Activated CD4-positive, alpha-beta T cell treated with anti-CD3 and anti-CD28 coated beads, Interleukin-10, Interleukin-2, amounts not matched to agents 100 ng/mL and 50 ng/mL, durations not matched to agents 16 hours and 8 hours (primary cell): ENCODE measurements at places on chromosomes 7 and 10.
A peak's percentile ranks its signal among the peaks of the same experiment; 100 is the strongest.

- no peak for DNase-seq
Observed at GRCh38 chr10:82847242-82847641, 972.2 kb downstream of the NRG3 start.

GRCh38 chr7:108053250-108053649 is 50.3 kb upstream of the LAMB1 start:
- DNase-seq = no peak

- no peak for DNase-seq
Observed at GRCh38 chr7:43311052-43311451, 198.6 kb downstream of the HECW1 start.

DNA sequence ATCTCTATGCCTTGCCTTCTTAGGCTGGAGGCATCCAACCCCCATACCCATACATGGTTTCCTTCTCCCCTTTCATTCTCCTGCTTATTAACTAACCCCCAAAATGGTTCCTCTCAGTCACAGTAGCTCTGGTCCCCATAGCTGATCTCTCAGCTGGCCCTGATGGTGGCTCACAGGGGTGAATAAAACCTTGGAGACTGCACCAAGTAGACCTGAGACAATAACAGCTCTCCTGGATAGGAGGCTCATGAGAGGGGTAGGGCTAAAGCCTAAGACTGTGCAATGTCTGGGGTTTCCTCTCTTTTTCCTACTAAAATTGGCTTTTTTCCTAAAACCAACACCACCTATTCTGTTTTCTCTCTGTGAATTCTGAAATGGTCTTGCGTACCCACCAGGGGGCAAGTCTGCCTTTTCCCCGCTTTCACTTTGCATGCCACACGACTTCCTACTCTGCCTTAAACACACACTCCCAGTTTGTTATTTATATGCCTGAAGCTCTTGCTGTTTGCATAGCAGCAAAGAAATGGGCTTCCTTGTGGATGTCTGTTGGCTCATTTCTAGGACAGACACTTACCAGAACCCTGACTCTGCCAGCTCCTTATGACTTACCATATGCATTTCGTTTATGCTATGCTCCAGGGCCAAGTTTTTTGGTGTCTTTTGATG is 18.4 kb upstream of the PON1 start:
- no peak for DNase-seq

DNA sequence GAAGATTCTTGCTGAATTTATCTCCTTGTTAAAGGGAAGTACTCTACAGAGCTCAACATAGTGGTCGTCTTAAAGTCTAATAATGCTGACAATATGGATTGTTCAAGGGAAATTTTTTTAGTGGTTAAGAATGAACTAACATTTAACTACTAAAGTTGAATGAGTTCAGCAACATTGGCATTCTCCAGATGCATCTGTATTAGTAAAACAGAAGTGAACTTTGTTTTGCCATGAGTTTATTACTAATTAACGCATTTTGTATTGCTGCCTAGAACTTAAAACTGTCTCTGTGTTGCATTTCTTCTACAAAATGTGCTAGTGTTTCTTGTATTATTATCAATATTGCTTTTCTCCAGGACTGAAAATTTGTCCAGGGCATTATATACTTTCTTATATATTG is 67.5 kb downstream of the C1GALT1 start:
- DNase-seq = no peak

DNA sequence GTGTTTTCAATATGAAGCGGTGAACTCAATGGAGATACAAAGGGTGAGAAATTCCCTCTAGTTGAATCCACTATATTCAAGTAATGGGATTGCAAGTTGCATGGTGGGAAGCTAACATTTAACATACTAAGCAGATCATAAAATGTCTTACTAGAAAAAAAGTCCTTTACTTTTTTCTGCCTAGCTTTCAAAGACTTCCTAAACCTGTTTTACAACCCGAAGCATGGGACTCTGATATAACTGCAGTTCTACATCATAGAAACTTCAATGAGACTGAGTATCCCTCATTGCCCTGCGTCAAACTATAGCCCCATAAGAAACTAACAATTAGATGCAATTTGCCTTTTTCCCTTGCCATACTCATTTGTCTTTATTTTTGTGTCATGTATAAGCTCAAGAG is 179.9 kb downstream of the RTKN2 start:
- DNase-seq = no peak

GRCh38 chr7:150685219-150686029 is at the start of gene GIMAP2:
TSS of gene GIMAP2 (plus strand) at chr7:150685706. CDS start at chr7:150687060, 1,354 bp downstream.
- DNase-seq = peak; percentile 70

DNA sequence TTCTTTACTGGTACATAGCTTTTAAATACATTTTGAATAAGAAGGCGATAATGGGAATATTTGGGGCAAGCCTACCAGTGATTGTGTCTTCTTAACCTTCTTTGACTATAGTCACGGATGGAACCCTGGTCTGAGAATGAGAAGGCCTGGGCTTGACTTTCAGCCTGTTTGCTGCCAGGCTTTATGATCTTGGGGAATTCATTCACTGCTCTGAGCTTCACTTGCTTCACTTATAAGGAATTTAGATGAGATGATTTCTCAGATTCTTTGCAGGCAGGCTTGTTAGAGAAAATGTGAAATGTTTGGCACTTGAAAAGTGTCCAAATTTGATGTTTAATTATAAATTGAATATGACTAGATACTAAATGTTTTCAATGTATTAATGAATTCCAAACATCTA is 42.5 kb downstream of the NUP205 start:
- no peak for DNase-seq

- peak; percentile 48 for DNase-seq
Observed at GRCh38 chr7:1140476-1141104, 19.4 kb downstream of the ZFAND2A start.

GRCh38 chr10:116676118-116676517 is 55.4 kb downstream of the PNLIPRP2 start:
- DNase-seq = no peak

DNA sequence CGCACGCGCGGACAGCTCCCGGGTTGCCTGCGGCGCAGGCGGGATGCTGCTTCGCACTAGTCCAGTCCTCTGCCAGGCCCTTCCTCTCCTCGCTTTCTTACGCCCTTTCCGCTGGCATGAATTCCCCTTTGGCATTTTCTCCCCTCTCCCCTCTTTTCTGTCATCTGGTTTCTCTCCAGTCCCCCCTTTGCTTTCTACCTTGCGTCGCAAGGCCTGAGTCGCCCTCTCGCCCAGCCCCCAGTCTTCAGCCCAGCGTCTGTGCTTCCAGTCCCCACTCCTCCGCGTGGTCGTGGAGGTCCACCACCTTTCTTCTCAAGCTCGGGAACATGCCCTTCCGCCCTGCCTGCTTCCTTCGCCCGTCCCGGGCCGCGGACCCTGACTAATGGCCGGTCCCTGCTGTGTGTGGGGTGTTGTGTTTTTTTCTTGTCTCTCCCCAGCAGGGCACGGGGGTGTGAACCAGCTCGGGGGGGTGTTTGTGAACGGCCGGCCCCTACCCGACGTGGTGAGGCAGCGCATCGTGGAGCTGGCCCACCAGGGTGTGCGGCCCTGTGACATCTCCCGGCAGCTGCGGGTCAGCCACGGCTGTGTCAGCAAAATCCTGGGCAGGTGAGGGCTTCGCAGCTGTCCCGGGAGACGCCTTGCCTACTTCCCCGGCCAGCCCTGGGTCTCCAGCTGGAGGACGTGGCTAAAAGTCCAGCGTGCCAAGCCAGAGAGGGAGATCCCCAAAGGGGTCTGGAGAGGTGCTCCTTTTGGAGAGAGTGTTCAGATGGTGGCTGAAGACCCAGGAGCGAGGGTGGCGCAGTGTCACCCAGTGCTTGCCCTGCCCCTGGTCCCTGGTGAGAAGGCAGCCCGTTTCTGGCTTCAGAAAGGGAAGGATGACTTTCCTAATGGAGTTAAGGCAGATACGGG is 4.2 kb downstream of the PAX2 start:
- DNase-seq = no peak

DNA sequence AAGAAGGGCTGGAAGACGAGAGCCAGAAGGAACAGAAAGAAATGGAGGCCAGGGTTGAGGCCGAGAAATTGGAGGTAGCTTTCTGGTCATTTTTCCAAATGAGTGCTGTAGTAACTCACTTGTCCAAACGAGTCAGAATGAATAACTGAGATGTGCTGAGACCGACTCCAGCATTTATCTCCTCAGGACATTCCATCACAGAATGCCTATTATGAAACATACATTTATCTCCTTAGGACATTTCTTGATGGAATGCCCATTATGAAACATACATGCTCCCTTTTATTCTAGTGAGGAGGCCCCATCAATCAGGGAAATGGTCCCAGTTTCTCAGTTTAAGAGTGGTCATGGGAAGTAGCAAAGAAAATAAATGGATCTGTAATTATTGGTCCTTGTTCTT is 16.5 kb downstream of the AVL9 start:
- DNase-seq = no peak

- peak; percentile 63 for DNase-seq
Observed at GRCh38 chr7:41940760-41941343, 238.0 kb upstream of the INHBA start.

DNA sequence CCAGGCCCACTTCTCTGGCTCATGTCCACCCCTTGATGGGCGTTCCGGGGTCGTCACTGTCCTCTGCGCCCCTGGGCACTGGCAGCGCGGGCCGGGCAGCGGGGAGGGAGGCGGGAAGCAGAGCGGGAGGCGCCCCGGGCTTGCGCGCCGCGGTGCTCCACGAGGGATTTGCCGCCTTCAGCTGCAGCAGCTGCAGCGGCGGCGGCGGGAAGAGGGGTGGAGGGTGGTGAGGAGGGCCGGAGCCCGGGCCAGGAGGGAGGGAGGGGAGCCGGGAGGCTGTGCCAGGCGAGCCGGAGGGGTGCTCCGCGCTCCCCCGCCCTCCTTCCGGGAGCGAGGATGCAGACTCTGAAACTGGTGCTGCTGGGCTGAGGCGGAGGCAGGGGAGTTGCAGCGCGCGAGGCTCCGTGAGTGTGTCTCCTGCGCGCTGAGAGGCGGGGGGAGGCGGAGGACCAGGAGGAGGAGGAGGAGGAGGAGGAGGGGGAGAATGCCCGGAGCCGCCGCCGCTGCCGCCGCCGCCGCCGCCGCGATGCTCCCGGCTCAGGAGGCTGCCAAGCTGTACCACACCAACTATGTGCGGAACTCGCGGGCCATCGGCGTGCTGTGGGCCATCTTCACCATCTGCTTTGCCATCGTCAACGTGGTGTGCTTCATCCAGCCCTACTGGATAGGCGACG is at the start of gene LHFPL3:
Gene LHFPL3 (plus strand): TSS at position 308 of the 674 bp plus-strand sequence.
- DNase-seq = no peak

GRCh38 chr7:106869954-106870353 is 4.9 kb downstream of the PIK3CG start:
- no peak for DNase-seq

DNA sequence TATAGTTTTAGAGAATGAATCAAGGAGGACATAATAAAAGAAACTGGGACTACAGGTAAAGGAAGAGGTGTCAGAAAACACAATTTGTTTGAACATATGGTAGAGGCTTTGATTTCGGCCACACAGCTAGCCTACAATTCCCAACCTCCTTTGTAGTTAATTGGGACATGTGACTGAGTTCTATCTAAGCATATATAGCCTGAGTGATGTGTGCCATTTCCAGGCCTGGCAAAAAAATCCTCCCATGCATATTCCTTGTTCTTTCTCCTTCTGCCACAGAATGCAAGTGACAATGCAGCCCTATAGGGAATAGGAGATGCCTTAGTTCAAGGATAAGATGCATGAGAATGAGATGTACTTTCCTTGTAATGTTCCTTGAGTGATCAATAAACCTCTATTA is 590.7 kb upstream of the STEAP1 start:
- DNase-seq = no peak

DNA sequence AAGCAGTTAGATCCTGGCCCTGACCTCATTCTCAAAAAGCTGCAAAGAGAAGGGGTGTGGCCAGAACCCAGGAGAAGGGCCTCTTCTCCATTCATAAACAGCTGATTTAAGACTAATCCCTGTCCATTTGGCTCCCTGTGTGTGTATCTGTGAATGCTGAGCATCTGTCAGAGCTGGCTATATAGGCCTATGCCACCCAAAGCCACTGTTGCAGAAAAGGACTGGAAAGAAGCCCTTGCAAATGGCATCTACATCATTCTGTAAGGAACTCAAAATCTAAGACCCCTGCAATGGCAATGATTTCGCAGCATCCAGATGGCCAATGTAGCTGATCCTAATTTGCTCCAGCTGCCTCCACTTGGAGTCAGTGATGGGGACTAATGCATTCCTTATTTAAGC is 384.5 kb downstream of the KCNMA1 start:
- DNase-seq = no peak

DNA sequence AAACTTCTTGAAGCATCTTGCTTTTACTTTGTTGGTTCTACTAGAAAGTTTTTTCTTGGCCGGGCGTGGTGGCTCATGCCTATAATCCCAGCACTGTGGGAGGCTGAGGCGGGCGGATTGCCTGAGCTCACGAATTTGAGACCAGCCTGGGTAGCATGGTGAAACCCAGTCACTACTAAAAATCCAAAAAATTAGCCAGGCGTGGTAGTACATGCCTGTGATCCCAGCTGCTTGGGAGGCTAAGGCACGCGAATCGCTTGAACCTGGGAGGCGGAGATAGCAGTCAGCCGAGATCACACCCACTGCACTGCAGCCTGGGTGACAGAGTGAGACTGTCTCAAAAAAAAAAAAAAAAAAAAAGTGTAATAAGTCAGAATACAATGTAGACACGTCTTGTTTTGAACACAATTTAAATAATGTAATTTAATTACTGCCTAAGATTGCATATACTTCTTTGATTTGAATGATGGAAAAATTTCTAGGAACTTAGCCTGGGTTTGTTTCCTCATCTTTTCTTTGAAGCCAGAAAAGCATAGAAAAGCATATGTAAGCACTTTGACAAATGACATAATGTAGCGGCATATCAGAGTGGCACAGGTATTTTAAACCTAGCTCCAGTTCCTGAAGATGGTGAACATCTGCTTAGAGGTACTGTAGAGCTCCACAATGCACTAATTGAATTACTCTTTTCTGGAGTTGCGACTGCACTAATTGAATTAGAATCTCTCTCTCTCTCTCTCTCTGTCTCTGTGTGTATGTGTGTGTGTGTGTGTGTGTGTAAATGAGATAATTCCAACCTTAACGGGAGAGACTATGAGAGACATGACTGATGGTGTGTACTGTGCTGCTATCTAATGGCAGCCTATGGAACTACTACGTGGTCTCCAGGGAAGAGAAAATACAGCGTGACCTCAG is 87.8 kb downstream of the BTRC start:
- peak; percentile 54 for DNase-seq

GRCh38 chr10:101062232-101063049 is 652 bp downstream of the KAZALD1 start:
- DNase-seq = peak; percentile 75

DNA sequence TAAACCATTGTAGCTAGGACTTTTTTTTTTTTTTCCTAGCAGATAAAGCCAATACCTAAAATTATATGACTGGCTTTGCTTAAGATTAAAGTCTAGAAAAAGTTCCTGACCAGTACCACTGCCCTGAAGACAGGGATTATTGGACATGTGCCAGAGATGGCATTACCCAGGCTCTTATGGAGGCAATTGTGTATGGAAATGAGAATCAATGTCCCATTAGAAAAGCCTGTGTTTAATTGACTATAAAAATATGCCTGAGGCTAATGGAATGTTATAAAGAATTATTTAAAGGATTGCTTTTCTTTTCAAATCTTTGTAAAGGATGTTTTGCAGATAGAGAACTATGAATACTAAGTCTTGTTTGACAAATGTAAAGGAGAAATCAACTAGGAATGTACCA is 196.7 kb downstream of the ANK3 start:
- DNase-seq = no peak
